ENCODE measurements at places on chromosomes 4 and X.

GRCh38 chr4:1232661-1233621 lies 16.0 kb downstream of the CTBP1 start:
- no peak for DNase-seq

DNA sequence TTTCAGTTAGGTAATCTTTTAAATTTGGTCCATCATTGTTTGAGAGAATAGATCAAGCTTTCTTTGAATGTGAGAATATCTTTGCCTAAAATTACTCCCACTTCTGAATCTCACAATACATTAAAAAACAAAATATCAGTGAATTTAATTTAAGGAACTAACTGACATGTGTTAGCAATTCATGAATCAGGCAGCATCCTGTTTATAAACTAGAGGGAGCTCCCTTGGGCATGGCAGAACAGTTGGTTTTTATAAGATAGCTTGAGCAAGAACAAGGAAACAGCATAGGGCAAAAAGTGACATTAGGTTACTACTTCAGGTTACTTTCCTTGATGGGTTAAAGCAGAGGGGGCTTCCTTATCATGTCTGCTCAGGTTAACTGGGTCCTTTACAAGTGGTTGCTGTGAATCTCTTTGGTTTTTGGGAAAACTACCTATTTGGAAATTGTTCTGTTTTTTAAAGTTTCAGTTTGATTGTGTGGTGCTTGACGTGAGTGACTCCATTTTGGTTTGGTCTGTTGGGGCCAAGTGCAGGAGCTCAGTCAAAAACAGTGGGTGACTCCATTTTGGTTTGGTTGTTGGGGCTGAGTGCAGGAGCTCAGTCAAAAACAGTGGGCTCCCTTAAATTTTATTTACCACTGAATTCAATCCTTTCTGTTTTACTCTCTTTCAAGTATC lies 68.0 kb downstream of the PPEF2 start:
- DNase-seq: no peak

GRCh38 chrX:109660435-109661143 lies 35.6 kb upstream of the KCNE5 start:
- no peak for DNase-seq

DNA sequence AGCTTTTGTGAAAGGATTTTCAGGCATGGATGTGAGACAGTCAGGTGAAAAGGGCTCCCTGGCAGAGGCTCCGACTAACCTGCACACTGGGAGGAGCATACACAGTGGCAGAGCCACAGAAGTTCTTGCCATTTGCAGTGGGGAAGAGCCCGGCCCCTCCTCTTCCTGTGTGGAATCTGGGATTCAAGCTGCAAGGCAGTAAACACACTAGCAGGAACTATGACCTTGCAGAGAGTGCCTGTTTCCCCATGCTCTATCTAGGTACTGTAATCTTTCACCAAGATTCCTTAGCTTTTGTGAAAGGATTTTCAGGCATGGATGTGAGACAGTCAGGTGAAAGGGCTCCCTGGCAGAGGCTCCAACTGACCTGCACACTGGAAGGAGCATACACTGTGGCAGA lies 19.8 kb upstream of the HEPH start:
- DNase-seq: no peak

DNA sequence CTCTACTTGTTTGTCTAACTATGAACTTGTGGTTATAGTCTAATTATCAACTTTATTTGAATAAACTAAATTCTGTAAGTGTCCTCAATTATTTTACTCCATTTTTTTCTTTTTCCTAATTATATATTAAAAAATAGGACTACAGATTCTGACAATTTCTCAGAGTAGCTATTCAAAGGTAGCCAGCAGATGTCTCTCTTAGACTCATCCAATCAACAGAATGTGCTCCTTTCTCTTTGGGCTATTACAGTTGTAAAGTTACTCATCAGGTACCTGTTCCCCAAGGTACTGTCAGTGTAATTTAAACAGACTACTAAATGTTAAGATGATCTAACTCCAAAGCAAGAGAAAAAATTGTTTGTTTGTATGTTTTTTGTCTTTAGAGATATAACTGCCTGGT lies 248.6 kb downstream of the PCDH18 start:
- DNase-seq: no peak

DNA sequence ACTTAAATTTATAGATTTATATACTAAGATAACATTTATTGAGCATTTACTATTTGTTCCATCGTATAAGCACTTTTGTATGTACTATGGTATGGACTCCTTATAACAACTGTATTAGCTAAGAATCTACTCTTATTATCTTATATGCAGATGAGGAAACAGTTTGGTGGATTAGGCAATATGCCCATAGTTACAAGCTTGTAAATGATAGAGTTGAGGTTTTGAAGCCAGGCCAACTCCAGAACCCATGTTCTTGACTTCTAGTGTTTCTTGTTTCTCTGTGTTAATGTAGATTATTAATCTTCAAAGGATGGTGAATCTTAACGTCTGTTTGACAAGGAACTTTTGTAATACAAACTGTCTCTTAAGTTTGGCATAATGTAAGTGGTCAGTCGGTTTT lies 71.3 kb downstream of the STIM2 start:
- no peak for DNase-seq

DNA sequence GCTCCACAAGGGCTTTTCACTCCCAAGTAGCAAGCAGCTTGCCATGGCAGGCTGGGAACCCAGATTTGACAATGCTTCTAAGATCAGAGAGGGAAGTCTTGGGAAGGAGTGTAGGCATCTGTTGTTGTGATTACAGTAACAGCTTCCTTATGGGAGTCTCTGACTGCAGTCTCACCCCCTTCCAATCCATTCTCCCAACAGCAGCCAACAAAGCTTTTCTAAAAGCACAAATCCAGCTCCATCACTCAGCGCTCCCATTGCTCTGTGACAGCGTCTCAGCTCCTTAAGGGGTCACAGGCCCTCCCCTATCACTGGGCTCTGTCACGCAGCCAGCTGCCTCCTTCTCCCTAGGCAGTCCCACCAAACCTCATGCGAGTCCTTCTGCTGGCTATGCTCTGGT lies 7.1 kb downstream of the IGFBP7 start:
- DNase-seq: no peak

- no peak for DNase-seq
Measured at GRCh38 chr4:74583089-74583700, 138.3 kb downstream of the AREG start.

All from WTC11 (cell line).